Amniotic epithelial cell (primary cell): ENCODE measurements at places on chromosomes 3 and 15.
A peak's percentile ranks its signal among the peaks of the same experiment; 100 is the strongest.

DNA sequence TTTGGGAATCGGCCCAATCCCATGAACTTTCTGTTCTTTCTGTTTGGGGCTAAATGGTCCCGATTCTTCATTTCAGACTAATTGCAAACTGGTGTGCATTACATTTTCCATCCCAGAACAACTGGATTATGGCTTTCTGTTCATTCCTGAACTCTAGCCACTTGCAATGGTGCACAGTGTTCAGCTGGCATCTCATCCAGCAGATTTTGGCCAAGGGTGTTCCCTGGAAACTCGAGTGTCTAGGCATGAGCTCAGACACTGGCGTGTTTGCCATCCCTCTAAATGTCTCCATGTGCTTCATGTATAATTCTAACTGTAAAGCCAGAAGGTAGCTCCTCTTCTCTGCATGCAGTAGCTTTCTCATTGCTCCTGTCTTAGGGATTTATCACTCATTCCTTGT, 97.1 kb upstream of the MYZAP start:
- DNase-seq: no peak

DNA sequence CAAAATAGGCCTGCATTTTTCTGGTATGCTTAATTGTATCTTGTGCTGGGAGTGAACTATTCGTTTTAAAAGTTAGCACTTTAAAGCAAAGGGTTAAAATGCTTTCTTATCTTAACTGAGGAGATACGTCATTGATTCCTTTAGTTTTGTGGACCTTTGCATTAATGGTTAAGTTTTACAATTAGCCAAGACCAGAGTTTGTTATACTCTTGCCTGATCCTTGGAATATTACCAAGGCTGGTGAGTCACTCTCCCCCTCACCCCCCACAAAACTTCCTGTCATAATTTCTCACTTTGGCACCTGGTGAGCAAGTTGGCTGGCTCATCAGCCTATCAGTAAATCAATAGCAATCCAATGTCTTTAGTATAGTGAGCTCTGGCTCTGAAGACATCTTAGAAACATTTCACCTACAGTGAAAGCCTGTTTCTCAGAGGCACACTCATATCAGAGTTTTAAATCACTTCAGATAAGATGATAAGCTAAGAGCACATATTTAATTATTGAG, 26.7 kb downstream of the SLC2A2 start:
- peak; percentile 89 for DNase-seq

DNA sequence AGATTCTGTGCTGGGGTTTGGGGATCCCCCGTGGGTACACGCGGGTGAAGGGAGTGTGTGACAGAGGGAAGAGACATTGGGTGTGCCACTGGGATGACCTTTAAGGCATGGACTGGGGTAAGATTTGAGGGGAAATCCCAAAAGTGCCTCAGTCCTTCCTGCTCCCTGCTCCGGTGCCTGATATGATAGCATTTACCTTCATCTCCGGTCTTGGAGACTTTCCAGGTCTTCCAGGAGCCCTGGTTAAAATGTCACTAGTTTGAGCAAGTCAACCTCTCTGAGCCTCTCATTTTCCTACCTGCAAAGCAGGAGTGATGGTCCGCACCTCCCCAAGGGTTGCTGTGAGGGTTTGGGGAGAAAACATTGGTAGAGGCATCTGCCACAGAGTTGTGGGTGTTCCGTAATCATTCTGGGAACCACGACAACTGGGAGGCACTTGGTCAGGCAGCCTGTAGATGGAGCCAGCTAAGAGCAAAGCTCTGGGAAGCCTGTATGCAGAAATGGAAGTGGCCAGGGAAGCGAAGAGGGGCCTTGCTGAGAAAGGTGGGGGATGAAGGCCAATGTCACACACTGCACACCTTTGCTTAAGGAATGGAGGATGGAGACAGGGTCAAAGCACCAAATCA, 33.9 kb upstream of the KIF23 start:
- DNase-seq: peak; percentile 33

GRCh38 chr15:61364871-61365270, 135.8 kb upstream of the RORA start:
- DNase-seq: no peak

DNA sequence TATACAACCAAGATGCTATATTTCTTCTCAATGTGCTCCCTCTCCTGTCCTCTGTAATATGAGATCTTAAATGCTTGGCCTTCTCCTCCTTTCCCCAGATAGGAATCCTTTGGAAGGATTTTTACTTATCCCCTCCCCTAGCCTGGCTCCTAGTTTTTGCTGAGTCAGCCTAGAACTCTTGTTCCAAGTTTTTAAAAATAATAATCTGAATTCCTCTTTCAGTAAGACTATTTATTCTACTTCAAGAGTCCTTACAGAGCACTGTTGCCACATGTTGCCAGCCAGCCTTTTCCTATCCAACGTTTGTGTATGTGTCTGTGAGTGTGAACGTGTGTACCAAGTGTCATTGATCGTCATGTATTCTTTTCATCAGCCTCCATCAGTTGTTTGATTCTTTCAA, 11.0 kb upstream of the KCNMB2 start:
- no peak for DNase-seq

GRCh38 chr3:142574665-142575064, 3.9 kb downstream of the ATR start:
- no peak for DNase-seq

GRCh38 chr3:31925271-31925630, 55.8 kb downstream of the OSBPL10 start:
- no peak for DNase-seq

DNA sequence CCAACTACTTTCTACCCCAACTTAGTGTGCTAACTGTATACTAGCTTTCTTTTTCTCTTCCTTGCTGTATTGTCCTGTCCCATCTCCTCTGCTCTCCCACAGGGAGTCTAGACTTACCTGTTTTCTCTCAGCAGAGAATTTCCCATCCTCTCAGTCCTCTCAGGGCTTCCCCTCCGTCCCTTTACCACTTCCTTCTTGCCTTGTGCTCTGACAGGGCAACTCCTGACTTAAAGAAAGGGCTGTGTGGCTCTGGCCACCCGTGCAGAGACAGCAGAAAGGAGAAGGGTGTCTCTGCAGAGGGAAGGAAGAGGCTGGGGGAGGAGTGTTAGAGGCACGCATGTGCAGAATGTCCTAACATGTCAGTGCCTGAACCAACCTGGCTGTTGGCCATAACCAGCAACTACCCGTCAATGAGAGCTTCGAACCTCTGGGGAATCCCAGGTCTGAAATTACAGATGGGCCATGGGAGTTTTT, at the start of gene GCSAM:
Gene GCSAM (minus strand): TSS at position 274 of the 474 bp plus-strand sequence. CDS start 128 bp downstream, at position 146.
- no peak for DNase-seq

GRCh38 chr3:194720048-194720447, 34.4 kb downstream of the FAM43A start:
- DNase-seq: no peak

GRCh38 chr15:97141360-97141759, 810.9 kb downstream of the NR2F2 start:
- no peak for DNase-seq

DNA sequence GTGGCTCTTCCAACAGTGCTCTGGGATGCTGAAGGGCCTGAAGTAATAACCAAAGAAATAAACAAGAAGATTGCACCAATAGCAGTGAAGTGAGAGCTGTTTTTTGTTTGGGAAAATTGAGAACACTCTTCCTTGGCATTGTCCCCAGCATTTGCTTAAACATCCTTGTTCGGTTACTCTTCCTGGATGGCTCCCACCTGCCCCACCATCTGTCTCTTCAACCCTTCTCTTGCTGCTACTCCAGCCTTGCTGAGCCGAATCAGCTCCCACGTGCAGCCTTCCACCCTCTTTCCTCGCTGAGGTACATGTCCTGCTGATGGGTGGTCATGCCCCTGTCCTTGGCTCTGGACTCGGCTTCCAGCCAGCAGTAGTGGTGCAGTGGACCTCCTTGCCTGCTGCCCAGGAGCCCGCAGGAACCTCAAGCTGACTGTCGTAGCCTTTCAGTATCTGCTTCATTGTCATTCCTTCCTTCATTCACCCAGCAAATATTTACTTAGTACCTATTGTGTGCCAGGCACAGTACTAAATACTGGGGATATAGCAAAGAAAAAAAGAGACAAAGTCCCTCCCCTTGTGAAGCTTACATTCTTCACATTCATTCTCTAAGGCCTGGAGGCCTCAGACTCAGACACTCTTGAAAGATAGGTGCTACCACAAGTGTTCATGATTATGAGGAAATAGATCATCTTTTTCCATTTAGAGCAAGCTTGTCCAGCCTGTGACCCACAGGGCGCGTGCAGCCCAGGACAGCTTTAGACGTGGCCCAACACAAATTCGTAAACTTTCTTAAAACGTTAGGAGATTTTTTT, 17.1 kb upstream of the VILL start:
- peak; percentile 13 for DNase-seq

GRCh38 chr15:68149059-68149458, 56.1 kb downstream of the CALML4 start:
- DNase-seq: no peak

- DNase-seq: no peak
Measured at GRCh38 chr3:18810306-18810661, 338.0 kb upstream of the KCNH8 start.

DNA sequence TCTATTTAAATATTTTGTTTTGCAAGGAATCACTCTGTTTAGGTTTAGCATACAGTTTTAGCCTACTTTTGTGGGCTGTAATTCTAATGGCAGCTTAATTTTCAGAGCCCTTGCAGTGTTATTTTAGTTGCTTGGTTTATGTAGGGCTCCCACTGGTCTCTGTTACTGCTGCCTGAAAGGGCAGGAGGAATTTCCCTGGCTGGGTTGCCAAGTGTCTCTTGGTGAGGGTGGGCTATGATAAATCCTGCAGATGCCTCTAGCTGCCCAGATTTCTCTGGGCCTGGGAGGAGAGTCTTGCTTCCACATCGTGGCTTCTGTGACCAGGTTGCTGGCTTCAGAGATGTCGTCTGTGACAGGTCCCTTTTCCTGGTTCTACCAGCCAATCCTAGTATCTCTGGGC, 36.2 kb downstream of the ILDR1 start:
- no peak for DNase-seq

DNA sequence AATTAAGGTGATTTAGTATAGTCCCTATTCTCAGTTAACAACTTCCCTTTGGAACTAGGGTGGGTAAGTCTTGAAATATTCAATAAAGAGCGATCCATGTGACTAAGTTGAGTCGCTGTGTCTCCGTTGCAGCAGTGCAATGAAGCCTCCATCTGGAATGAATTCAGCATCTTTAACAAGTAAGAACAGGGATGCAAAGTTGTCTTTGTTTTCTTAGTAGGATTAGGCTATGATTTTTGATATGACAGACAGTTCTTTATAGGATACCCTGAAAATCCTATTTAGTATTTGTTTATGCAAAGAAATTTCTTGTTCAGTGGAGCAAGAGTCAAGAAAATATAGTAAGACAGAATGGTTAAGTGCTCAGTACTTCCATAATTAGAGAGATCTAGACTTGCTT, 52.7 kb downstream of the RBMS3 start:
- no peak for DNase-seq

- peak; percentile 49 for DNase-seq
Measured at GRCh38 chr3:65979731-65980130, 59.0 kb downstream of the MAGI1 start.

GRCh38 chr15:68431792-68432401, at the start of gene ITGA11:
TSS of gene ITGA11 (minus strand) at chr15:68432163. CDS start at chr15:68432066, 97 bp downstream.
- DNase-seq: peak; percentile 45

DNA sequence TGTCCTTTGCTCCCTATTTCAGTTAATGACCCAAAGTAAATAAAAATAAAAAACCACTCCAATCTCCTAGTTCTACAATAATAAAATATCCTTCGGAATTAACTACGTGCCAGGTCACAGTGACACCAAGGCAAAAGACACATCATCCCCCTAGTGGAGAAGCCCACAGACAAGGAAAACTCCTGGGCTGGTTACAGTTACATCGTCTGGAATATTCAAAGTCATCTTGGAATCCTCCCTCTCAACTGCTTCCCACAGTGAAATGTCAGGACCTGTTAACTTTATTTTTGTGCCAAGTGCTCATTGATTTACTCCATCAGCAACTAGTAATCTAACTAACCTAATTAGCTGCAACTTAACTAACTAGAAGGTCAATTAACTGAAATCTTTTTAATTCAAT, 349.3 kb downstream of the MAGI1 start:
- no peak for DNase-seq

- DNase-seq: peak; percentile 7
Measured at GRCh38 chr15:85154061-85154460, 172.4 kb downstream of the PDE8A start.

- no peak for DNase-seq
Measured at GRCh38 chr3:113531826-113532697, at the start of gene SIDT1. TSS of gene SIDT1 (plus strand) at chr3:113532555. CDS start at chr3:113533022, 467 bp downstream.

DNA sequence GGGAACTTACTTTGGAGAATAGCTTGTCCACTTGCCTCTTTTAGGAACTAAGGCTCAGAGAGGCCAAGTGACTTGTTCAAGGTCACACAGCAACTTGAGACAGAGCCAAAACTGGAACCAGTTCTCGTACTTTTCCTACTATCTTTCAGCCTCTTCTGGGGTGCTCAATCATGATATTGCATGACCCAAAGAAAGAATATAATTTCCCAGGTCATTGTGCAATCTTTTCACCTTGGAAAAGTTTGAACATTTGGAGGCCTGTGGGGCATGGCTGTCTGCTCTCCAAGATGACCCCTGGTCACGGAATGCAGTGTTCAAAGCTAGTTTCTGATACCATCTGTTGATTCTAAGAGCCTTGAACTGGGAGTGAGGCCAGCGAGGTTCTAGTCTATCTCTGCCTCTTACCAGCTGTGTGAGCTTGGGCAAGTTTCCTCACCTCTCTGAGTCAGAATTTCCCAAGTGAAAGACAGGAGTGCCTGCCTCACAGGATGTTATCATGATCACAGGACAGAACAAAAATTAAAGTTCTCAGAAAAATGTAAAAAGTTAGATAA, 89.7 kb downstream of the BDH1 start:
- peak; percentile 91 for DNase-seq

- peak; percentile 67 for DNase-seq
Measured at GRCh38 chr15:73979636-73980035, 12.5 kb downstream of the STOML1 start.

- peak; percentile 93 for DNase-seq
Measured at GRCh38 chr3:161171113-161171512, 50.0 kb upstream of the NMD3 start.

- DNase-seq: no peak
Measured at GRCh38 chr3:75014008-75014407, 399.5 kb upstream of the CNTN3 start.

DNA sequence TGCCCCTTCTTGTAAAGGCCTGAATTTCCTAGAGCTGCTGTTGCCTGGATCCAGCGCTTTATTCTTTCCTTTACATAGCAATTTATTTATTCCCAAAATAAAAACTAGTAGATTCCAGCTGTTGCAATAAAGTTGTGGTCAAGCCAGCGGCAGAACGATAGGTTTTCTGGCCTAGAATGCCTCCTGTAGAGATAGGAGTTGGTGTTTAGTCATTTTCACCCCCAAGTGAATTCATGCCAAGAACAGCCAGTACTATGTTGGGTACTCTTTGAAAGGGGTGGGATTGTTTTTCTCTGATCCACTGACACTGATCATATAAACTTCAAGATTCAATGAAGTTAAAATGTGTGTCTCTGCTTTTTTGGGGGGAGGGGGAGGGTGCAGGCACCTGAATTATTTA, 69.7 kb downstream of the KLHL25 start:
- DNase-seq: peak; percentile 92

GRCh38 chr3:59316688-59317275, 267.0 kb upstream of the CFAP20DC start:
- no peak for DNase-seq
